Right ventricle myocardium superior (tissue), 1 donor: ENCODE measurements at places on chromosomes 3 and 15.
A peak's percentile ranks its signal among the peaks of the same experiment; 100 is the strongest.

- DNase-seq = peak; percentile 71
Observed at GRCh38 chr15:90219421-90220141, 14.2 kb downstream of the CIB1 start.

DNA sequence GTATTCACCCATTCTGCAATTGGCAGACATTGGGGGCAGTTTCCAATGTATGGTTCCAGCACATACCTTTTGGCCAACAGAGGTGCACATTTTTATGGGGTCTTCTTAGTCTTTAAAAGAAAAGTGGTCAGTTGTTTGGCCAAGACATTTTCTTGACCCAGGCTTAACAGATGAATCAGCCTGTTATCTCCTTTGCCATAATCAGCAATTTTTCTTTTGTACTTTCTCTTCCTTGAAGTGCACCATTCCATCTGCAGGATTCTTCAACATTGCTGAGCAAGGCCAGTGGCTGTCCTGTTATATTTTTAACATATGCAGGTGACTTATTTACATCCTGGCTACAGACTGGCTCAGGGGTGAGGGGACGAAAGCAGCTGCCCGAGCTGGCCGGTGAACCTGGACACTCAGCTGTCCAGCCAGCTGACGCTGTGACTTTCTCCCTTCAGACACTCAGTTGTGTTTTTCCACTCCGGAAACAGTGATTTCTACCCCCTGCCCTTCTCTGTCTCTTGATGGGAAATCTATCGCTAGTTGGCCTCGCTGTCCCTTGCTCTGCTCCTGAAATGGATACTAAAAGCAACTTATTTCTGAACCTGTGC lies 96.5 kb upstream of the TNFAIP8L3 start:
- DNase-seq = no peak

DNA sequence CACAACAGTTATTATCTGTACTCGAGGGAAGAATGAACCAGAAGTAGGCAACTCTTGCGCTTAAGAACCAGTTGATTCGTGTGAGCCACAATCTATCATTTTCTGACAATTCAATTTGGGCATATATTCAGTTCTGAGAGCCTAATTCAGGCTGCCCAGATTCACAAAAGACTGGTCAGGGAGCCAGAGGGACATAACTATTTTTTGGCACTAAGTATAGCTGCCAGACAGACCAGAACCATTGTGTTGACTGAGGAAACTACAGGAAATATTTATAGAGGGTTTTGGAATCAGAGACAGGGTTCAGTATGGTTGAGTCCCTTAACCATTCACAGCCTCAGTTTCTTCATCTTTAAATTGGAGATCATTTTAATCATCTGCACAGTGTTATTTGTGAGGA lies 226.7 kb downstream of the TAFA4 start:
- DNase-seq = no peak

GRCh38 chr3:35929158-35929557 lies 289.8 kb downstream of the ARPP21 start:
- no peak for DNase-seq

DNA sequence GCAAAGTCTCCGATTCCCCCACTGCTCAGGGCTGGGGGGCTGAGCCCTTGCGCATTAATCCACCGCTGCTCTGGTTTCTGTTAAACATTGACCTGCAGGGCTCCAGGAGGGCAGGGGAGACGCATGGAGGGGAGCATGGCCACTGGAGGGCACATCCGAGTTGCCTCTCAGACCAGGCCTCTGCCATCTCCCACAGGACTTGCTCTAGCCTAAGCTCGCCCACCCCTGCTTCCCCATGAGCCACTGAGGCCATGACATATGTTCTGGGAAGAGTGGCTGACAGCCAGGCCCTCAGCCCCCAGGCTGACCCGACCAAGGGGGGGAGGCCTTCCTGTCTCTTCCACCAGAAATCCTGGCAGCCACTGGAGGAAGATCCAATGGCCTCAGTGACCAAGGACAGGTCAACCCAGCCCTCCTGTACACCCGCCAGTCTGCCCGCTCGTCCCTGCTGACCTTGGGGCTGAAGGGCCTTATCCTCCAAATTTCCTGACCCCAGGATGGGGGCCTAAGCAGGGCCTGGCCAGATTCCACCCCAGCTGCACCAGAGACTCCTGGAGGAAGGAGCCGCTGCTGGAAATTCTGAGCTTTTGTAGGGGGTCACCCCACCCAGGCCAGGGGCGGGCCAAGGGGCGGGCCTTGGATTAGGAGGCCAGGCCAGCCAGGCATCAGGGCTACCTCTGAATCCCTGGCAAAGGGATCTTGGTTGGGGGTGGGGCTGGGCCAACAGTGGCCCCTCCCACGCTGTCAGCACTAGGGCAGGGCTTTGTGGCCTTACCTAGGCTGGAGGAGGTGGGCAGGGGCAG lies at the start of gene HYAL1:
TSS of gene HYAL1 (minus strand) at position 562 of the 803 bp plus-strand sequence. CDS start 618 bp downstream, outside the sequence.
- peak; percentile 88 for DNase-seq

- peak; percentile 54 for DNase-seq
Observed at GRCh38 chr15:62558640-62559380, 393.7 kb upstream of the C2CD4B start.

DNA sequence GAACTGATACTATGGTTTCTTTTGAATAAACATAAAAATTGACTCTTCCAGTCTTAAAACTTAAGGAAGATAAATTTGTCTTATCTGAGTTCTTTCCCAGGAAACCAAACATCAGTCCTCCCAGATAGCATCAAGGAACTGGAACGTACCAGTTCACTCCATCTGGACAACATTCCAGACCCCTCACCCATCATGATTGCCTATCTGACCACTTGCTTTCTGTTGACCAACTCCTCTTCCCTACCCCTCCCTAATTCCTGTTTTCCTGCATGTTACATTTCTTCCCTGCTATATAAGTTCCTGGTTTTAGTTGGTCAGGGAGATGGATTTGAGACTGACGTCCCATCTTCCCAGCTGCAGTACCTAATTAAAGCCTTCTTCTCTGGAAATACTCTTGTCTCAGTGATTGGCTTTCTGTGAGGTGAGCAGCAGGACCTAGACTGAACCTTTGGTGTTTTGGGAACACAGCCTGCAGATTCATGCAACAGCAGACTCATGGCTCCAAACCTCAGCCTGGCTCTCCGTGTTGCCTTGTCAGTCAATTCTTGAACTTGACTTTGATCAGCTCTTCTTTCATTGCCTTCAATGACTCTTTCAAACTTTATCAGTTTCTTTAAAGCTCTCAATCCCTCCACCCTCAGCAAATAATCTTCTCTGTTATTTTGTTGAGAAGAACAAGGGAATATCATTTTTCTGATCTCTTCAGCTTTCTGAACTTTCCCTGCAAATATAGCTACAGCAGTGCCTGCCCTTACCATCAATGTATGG lies 123.6 kb downstream of the RPL22L1 start:
- no peak for DNase-seq

- DNase-seq = no peak
Observed at GRCh38 chr3:165192610-165193192, 3.5 kb downstream of the SLITRK3 start.

DNA sequence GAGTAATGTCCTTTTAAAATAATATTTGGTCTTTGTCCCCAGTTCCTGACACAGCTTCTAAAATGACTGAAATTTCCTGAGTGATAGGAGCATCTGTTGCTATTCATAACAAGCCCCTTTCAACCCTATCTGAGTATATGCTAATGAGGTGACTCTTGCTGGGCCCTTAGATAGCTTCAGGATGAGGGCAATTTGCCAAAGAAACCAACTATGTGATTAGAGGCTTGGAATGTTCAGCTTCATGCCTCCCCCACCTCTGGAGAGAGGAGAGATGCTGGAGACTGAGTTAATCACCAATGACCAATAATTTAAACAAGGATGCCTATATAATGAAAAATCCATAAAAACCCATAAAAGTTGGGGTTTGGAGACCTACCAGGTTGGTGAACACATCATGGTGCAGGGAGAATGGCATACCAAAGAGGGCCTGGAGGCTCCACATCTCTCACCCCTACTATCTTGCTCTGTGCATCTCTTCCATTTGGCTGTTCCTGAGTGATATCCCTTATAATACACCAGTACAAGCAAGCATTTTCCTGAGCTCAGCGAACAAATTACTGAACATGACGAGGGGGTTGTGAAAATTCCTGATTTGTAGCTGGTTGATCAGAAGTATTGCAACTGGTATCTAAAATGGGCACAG lies 189.2 kb downstream of the ECT2 start:
- DNase-seq = no peak
